AG08395 (cell line): ENCODE measurements at places on chromosomes 2 and 18.

GRCh38 chr18:60191926-60192325 lies 180.6 kb downstream of the MC4R start:
- no peak for DNase-seq

- DNase-seq: no peak
Observed at GRCh38 chr2:166337932-166338331, 37.8 kb downstream of the SCN9A start.

GRCh38 chr2:66495788-66496640 lies 61.1 kb downstream of the MEIS1 start:
- DNase-seq: peak; percentile 91

DNA sequence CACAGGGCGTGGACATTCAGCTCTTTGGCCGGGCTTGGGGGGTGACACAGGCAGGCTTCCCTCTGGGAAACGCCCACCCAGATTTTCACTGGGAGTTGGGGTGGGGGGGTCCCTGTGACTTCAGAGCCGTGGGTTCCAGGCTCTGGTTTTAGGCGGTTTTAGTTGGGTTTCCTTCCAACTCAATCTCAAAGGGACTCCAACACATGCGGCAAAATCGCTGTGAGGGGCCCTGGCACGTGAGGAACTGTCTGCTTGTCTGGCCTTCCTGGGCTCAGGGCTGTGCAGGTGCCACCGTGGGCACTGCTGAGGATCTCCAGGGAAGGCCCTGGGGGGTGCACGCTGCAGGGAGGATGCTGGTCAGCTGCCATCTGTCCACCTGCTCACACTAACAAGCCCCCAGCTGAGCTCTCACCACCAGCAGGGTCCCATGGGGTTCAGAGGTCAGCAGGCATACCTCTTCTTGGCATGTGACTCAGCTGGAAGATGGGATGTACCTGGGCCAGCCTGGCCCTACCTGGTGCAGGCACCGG lies 11.7 kb downstream of the HS6ST1 start:
- DNase-seq: no peak

DNA sequence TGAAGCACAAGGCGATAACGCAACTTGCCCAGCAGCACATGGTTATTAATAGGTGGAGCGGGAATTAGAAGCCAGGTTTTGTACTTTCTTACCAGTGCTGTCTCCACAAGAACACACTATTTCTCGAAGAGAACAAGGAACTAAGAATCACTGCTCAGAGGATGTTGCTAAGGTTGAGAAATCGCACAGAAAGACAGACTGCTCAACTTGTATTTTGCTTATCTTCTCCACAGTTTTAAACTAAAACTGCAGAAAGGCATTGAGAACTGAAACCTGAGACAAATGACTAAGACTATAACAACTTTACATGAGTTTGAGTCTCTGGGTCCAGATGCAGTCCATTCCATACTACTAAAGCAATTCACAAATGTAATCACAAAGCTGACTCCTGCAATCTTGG lies 6.2 kb downstream of the PRKD3 start:
- DNase-seq: peak; percentile 8

DNA sequence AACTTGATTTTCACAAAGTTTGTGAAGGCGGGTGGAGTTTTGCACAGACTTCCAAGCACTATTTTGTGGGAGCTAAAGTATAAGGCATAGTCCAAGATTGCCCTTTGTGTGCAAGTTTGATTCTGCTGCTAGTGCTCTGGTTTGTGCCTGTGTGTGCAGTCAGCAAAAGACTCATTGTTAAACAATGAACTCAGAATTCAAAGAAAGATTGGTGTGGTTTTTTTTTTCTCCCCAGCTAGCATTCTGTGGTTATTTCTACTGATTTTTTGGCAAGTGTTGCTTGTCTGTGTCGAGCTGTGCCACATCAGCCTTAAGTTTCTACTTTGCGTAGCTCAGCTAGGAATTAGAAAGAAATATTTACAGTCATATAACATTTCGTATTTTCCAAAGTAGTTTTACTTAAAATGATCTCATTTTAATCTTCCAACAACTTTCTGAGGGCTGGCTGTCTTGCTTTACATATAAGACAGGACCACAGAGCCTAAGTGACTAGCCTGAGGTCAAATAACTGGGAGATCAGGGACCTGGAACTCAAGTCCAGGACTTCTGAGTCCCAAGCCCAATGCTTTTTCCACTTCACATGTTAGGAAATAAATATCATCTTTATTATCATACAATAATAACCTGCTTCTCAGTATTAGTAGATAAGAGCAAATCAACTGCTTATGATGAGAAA lies 69.8 kb downstream of the BABAM2 start:
- DNase-seq: peak; percentile 85

DNA sequence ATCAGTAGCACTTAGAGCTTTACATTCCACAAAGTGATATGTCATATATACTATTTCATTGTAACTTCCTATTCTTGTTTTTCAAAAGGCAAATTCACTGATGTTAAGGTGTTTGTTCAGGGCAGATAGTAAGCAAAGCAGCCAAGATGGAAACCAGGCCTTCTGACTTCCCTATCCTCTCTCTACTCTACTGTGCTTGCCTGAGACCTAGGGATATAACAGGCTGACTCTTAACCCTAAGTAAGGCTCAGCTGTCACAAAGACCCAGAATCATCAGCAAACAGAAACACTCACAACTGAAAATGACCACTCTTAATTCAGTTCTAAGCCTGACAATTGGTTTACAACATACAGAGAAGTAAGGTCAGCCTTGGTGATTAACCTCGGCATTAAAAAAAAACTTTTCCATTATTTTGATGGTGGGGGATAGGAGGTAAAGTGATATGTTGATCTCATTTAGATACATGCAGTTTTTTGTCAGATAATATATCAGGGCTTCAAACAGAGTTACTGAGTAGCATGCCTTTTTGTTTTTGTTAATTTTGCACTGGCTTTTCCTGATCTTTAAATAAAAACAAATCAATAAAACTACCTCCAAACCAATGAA lies 95.4 kb upstream of the CHRNA1 start:
- no peak for DNase-seq

DNA sequence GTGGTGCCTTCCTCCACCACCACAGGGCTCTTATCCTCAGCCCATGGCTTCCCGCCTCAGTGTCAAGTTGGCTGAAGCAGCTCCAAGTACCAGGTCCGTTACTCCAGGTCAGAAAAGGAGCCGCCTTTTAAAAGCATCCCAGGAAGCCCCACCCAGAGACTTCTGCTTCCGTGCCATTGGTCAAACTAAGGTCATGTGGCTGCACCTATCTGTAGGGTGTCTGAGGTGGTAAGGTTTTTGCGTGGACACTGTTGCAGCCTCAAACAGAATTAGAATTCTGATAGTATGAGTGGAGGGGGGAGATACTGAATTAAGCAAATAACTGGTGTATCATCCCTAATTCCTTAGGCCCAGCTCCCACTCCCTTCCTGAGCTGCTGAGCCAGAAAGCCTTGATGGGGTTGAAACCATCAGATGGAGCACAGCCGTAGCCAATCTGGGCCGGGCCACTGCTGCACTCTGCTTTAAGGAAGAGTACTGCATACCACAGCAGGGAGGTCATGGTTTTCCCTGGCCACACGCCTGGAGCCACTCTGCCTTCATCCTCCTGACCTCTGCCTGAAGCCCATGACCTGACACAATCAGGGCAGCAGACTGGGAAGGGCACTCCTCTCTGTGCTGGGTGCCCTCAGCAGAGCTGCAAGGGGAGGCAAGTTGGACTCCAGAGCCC lies 8.4 kb downstream of the TMEM247 start:
- peak; percentile 94 for DNase-seq

- DNase-seq: no peak
Observed at GRCh38 chr2:101204400-101205115, 48.1 kb upstream of the CNOT11 start.

GRCh38 chr2:55225481-55226020 lies 6.5 kb downstream of the CLHC1 start:
- DNase-seq: no peak
